Sigmoid colon (tissue), 7 donors: ENCODE measurements at places on chromosomes 3 and 15. TPM values are rescaled to one million over a fixed set of nuclear protein-coding genes. Genes with fewer than 3 reads are reported as not detected.

- no peak for DNase-seq
Observed at GRCh38 chr3:149489060-149489690, 14.7 kb downstream of the TM4SF4 start.

DNA sequence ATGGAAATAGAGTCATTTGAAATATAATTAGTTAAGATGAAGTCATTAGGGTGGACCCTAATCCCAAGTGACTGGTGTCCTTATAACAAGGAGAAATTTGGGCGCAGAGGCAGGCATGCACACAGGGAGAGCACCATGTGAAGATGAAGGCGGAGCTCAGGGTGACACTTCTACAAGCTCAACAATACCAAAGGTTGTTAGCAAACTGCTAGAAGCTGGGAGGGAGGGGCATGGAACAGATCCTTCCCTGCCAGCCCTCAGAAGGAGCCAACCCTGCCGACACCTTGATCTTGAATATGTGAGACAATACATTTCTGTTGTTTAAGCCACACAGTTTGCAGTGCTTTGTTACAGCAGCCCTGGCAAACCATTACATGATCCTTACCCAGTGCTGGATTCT lies 57.8 kb downstream of the CCNL1 start:
- DNase-seq = no peak

GRCh38 chr3:38454178-38454883 lies 641 bp downstream of the ACVR2B start:
- DNase-seq = no peak

DNA sequence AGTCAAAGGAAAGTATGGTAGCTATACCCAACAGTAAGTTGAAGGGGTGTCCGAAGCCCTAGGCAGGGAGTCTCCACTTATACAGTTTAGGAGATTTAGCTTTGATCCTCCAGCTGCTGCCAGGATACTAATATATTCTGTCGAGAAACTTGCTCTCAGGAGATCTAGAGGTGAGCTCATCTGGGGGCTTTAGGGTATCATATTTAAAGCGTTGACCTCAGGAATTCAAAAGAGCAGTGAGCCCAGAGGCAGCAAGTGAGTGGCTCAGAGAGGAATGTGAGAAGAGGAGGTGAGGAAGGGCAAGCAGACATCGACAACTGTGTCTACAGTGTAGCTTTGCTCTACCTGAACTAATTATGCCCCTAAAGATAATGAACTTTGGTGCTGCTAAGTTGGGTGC lies 245.1 kb upstream of the LRTM1 start:
- DNase-seq = no peak

DNA sequence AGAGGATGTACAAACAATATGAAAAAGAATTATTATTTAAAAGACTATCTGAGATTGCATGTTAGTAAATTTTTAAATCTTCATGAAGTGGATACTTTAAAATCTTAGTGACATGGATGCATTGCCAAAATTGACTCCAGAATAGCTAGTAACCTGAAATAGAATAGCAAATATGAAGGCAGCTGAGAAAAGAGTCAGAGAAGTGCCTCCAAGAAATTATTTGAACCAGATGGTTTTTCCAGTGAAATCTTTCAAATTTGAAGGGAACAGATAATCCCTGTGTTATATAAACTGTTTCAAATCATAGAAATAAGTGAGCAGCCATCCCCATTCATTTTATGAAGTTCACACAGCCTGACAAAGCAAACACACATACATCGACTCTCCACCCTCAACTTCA lies 29.6 kb downstream of the FSIP1 start:
- no peak for DNase-seq

GRCh38 chr15:78654272-78654671 lies 13.3 kb upstream of the CHRNB4 start:
- no peak for DNase-seq

DNA sequence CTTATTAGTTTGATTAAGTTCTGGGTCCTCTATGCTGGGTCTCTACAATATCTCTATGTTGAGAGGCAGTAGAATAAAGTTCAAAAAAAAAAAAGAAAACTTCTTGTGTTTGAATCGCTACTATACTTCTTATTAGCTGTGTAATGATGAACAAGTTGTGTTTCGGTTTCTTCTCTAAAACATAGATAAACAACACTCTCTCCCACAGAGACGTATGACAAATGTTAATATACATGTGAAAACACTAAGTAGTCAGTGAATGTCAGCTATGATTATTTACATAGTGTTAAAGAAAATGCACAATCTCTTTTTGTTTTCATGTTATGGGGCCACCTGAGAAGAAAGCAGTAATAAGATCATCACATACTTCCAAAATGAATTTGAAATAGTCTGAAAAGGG lies 45.3 kb downstream of the ACAP2 start:
- DNase-seq = no peak

GRCh38 chr15:71788646-71789579 lies 21.4 kb upstream of the NR2E3 start:
- DNase-seq = no peak

- no peak for DNase-seq
Observed at GRCh38 chr3:17025594-17026139, 140.9 kb downstream of the PLCL2 start.

DNA sequence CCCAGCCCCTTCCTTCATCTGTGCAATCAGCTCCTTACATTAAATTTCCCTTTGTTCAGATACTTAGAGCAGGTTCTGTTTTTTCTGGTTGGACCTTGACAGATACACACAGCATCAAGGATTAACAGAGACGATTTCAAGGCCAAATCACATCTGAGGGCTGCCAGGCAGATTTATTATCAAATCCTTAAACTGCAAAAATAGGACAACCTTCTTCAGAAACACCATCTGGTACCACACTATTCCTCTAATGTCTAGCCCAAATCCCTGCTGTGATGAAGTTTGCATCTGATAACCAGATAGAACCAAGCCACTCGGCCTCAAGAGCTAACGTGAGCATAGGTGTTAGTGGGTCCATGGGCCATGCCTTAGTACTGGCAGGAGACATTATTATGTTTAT lies 250.7 kb upstream of the PROK2 start:
- DNase-seq = no peak

DNA sequence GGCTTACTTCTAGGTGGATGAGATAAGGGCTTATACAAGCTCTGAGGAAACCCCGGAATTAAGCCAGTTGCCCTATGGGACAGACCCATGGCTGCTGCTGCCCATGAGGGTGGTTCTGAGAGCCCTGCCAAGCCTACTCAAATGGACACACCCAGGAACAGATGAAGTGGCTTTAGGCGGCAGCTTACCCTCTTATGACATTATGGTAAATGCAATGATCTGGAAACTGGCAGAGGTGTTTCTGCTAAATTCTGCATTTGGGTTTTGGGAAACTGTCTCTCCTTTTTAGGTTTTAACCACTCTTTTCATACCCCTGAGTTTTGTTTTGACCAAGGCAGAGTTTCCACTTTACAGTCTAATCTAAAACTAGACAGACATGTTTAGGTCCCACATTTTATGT lies 9.0 kb upstream of the ZBED2 start:
- no peak for DNase-seq

DNA sequence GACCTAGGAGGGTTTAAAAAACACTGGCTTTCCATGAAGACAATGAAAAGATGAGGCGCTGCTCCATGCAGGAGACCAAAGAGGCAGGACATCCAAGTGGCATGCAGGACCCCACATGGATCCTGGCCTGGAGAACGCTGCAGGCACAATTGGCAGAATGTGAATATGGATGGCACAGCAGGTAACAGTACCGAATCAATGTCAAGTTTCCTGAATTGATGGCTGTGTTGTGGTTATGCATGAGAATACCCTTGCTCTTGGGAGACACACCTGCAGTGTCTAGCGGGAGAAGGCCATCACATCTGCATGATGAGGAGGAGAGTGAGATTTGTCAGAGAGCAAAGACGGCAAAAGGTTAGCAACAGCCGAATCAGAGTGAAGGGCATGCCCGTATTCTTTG lies 74.3 kb upstream of the SEC13 start:
- DNase-seq = no peak

DNA sequence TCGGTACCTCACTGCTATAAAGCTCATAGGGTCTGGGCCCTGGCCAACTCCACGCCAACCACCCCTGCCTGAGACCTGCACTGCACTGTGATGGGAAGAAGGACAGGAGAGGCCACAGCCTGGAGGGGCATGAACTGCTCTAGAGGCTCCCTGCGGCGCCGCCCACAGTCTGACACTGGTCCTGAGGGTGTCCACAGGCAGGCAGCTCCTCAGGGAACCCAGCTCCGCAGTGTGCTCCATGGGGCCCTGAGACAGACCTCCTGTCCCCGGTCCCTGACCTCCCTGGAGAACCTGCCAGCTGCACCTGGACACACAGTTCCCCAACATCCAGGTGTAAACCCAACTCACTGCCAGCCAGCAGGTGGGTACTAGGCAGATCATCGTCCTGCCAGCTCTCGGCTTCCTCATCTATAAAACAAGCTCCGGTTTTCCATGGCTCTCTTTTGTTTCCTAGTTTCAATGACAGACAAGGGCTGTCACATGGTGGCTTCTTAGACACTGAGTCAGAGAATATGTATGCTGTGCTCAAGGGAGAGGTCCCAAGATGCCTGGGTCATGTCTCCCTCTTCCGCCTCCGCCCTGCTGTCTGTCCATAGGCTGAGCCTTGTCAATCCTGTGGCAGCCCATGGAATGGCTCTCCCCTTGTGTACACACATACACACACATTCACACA lies 5.1 kb upstream of the HAPLN3 start:
- DNase-seq = no peak

- no peak for DNase-seq
Observed at GRCh38 chr3:139797724-139798343, 120.1 kb upstream of the NMNAT3 start.

DNA sequence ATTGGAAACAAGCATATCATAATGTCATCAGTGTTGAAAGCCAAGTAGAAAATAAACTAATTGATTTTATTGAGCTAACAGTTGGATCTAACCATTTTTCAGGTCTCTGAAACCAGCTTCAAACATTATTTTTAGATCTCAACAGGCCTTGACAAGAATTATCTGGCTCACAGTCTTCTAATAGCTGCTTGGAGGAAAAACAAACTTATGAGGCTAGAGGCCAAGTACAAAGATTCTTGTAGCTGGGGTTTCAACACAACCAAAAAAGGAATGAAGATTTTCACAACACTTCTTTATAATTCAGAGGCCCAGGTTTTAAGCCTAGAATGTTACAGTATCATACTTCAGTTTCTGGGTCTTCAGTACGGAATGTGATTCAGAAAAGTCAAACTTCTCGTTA lies 3.7 kb downstream of the SETMAR start:
- DNase-seq = no peak

DNA sequence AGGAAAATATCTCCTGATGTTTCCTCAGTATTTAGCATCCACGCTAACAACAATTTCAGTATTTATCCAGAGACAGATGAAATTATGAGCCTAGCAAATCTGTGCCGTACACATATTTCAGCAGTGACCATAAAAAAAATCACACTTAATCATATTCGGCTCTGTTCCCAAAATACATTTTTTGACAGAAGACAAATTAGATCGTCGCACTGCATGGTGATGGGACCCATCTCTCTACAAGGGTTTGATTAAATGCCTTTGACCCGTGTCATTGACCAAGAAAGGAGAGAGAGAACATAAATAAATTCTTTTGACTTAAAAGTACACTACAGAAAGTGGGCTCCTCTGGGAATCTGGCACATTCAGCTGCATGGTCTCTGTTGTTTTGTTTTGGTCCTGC lies 215.3 kb upstream of the SEMA6D start:
- no peak for DNase-seq

GRCh38 chr3:31161889-31162288 lies 267.4 kb upstream of the GADL1 start:
- DNase-seq = no peak

DNA sequence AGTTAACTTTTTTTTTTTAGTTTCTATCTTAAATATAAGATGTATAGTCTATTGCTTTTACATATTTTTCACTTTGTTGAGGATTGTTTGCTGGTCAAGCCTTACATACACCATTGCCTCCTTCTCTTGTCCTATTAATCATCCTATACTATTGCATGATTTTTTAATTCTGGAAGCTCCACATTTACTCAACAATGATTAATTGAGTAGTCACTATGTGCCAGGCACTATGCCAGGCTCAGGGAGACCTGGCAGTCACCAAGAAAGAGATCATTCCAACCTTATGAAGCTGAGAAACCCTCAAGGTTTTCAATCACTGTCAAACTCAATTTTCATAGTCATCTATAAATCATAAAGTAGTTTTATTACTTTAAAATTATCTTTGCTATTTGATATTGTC lies 626.2 kb downstream of the IGSF11 start:
- DNase-seq = no peak

GRCh38 chr3:52379610-52380009 lies 63.5 kb downstream of the DNAH1 start:
- DNase-seq = no peak

DNA sequence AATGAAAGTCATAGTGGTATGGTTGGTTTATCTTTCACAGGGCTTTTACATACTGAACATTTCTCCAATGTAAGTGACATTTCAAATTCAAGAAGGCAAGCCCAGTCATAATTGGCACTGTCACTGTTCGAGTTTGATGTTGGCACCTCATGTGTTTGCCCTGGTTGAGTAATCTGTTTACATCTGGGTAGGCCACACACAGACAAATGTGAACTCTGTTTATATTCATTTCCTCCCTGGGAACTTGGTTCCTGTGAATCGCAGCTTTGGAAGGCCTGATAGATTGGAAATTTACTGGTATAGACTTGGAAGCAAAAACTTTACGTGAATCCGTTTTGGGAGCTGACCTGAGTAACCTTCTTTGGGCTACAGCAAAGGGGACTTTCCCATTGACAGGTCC lies 395.2 kb upstream of the AZI2 start:
- DNase-seq = no peak

DNA sequence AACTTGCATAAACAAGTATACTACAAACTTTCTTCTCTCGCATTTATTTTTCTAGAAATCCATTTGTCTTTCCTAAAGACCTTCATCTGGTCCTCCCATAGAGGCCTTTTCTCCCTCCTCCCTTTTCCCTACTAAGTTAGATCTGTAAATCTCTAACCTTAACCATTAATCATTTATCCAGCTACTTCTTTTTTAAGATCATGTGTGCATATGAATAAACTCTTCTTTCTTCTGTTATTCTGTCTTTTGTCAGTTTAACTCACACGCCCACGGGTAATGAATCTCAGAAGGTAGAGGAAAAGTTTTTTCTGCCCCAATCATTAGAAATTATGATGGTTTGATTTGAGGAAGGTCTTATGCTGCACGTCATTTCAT lies 48.7 kb upstream of the FHIT start:
- no peak for DNase-seq

GRCh38 chr3:13588993-13589392 lies 40.1 kb downstream of the FBLN2 start:
- peak; percentile 14 for DNase-seq

DNA sequence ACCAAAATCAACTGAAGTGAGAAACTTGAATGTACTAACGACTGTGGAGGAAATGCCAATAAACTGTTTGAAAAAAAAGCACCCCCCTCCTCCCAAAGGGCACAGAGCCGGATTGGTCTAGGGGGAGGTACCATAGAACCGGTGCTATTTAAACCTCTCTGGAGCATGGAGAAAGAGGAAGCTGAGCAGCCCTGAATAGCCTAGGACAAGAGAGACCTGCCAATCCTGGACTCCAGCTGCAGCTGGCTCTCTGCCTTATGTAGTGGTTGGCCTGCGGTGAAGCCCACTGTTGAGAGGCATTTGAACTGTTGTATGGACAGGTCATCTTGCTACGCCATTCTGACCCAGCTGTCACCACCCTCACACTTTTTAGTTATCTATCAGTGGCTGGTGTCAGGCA lies 1.5 kb upstream of the SH3GL3 start:
- no peak for DNase-seq

Gene CYP1A2
- not detected for total RNA-seq

Gene HYAL2
- total RNA-seq = 42.4 TPM

Gene MYO1E
- total RNA-seq = 24.7 TPM

Gene ACVR2B
- 7.2 TPM for total RNA-seq

Gene ATP13A5
- not detected for total RNA-seq

Gene SUCNR1
- total RNA-seq = not detected

Gene BCHE
- 87.4 TPM for total RNA-seq

Gene UBAP1L
- total RNA-seq = 3.5 TPM

Gene ZNF660
- 2.3 TPM for total RNA-seq
